Spinal cord (tissue), 10 donors: ENCODE measurements at places on chromosomes 7 and 10. TPM values are rescaled to one million over a fixed set of nuclear protein-coding genes. Genes with fewer than 3 reads are reported as not detected.

The PRSS58 gene
- not detected for polyA plus RNA-seq

The GIMAP4 gene
- polyA plus RNA-seq, result 14.8 TPM

The TPK1 gene
- 3.5 TPM for polyA plus RNA-seq

The PNLIPRP3 gene
- not detected for polyA plus RNA-seq

The MYOZ1 gene
- 1.3 TPM for polyA plus RNA-seq
